ENCODE measurements at places on chromosomes 7 and 10.

DNA sequence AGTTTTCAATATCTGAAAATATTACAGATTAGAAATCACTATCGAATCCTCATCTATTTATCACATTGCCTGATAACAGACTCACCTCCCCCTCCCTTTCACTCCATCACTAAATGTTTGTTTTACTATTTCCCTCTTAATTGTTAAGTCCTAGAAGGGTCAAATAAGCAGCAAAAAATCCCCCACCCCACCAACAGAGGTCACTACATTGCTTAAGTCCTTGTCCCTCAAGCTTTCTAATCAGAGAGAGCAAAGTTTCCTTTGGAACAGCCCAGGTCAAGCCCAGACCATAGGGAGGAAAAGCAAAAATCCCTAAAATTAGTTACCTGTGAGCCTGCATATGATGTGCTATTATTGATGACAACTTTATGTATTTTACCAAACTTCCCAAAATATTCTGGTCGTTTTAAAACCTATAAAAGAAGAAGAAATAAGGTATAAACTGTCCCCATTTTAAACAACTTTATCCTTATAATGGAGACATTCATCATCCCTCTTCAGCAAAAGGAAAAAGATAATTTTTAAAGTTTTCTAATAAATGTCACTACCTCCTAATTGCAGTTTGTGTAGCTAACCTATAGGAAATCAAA lies 95.0 kb downstream of the CNOT4 start:
- DNase-seq: no peak

DNA sequence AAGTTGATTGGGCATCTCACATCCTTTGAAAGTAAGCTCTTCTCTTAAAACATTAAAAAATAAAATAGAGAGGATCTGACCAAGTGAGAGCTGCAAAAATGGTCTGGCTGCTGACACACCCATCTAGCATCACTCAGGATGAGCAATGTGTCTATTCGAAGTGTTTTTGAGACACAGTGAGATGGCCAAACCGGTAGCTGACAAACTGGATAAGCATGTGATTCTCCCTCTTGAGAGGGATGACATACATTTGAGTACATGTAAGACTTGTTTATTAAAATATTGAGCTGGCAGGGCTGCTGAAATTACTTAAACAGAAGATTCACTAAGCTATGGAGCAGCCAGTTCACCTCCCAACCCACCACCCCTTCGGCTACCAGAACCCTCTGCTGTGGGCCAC lies 333.9 kb downstream of the ADRA2A start:
- DNase-seq: no peak

GRCh38 chr7:4722308-4722707 lies 40.2 kb downstream of the FOXK1 start:
- no peak for DNase-seq

DNA sequence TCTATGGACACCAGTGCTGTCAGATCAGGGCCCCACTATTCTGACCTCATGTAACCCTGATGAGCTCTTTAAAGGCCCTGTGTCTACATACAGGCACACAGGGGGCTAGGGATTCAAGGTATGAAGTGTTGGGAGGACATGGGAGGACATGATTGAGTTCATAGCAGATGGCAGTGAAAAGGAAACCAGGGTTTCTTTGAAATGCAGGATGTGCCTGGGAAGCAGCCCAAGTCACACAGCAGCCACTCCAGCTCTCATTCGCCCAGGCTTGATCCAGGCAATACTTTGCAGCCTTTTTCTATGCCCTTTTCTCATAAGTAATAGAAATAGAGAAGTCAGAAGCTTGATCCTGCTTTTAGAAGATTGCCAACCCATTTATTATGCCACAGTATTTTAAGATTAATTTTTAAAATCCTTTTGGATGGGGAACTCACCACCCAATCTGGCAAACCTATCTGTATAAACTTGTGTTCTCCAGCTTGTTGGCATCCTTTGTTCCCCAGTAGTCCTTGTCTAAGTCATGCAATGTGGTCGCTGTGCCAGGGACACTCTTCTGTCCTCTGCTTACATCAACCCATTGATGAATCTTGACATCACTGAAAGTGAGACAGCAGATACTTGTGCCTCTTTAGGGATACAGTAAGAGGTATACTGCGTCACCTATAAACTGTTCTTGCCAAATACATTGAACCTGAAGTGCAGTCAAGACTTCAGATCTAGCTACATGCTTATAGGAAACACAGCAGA lies 95.0 kb downstream of the TAF3 start:
- no peak for DNase-seq

DNA sequence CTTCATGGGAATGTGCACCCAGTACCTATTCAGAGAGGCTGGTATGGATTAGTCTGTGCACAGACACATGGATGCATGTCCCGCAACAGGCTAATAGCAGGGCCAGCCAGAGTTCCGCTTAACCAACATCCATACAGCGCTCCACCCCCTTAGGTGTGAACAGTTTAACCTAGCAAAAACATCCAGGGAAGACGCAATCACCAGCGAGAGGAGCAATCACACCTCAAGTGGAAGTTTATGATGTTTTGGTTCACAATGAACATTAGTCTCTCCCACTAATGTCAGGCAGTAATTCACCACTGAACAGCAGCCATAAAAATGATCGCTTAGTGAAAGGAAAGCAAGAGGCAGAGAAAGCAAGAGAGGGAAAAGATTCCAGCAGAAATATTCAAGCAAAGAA lies 91.1 kb downstream of the PLXNA4 start:
- DNase-seq: no peak

GRCh38 chr10:33930079-33930478 lies 595.6 kb upstream of the NRP1 start:
- DNase-seq: no peak

DNA sequence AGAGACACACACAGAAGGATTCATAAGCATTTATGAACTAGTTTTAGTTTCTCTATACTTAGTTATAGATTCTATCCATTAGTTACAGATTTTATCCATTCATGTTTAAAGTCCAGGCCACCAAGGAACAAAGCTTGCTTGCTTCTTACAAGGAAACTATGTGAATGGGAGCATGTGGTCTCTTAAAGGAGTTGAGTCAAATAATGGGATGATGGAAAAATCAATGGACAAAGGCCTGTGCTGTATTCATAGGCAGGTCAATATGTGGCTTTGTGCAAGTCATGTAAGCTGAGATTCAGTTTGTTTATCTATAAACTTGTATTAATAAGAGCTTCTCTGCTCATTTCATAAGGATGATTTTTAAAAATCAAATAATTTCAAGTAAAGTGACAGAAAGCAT lies 172.8 kb upstream of the CDK1 start:
- no peak for DNase-seq

DNA sequence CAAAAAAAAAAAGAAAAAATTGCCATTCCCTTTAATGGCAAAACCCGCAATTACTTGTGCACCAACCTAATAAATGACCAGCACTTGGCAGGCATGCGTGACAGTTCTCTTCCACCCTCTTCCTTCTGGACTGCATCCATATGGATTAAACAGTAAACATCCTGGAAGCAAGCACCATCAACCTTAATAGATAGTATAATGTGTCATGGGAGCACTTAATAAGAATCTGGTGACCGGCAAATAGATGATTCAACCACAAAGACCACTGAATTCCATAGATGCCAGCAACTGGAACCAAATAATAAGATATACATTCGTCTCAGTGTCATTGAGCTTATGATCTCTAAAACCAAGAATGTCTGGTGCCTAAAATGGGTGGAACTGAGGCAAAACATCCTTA lies 610.2 kb downstream of the CALN1 start:
- DNase-seq: no peak

DNA sequence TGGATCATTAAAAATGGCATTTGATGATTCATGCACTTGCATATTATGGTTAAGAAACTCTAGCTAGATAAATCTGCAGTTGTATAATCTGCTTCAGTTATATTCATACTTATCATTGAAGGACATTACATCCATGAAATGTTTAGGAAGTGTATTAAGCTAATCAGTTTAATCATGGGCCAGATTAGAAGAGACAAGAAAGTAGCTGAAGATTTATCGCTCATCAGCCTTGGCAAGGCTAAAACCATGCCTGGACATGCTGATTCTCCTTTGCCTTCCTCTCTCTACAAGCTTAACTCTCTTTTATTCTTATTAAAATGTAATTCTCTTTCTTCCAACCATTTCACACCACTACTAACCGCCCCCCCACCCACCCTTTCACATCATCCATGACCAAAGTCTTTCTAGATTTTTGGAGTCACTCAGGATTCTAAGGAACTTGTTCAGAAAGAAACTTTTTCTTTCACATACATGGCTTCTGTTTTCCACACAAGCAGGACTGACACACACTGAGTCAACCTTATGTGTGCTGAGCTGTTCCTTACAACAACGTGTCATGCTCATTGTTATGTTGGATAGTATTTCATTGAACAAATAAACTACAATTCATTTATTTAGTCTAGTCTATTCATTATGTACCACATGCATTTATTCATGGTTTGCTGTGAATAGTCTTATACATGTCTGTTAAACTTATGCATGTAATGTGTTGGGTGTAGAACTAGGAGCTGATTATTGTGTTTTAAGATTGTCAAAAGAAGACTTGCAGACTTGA lies 227.3 kb upstream of the SP8 start:
- no peak for DNase-seq

DNA sequence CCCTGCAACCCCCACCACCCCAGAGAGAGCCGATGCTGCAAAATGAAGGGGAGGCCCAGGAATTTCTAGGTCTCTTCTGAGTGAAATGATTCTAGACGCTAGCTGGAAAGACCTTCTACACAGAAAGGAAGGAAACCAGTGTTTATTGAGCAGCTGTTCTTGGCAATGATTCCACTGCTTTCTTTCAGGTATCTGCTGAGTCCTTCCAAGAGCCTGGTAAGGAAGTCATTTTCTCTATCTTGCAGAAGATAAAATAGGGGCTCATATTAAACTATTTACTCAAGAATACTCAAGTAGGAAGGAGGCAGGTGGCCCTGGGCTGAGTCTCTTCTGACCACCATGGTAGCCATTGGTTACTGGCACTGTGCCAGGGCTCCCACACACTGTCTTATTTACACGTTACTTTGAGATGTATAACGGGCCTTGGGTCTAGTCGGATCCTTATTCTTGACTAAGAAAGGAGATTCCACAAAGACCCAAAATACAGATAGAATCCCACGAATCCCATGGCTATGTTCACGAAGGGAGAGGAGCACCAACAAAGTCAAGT lies 112.1 kb downstream of the GALNT11 start:
- DNase-seq: no peak

GRCh38 chr7:127581716-127582115 lies 3.7 kb downstream of the GCC1 start:
- no peak for DNase-seq

- no peak for DNase-seq
Measured at GRCh38 chr10:26682931-26683330, 14.6 kb upstream of the PDSS1 start.

DNA sequence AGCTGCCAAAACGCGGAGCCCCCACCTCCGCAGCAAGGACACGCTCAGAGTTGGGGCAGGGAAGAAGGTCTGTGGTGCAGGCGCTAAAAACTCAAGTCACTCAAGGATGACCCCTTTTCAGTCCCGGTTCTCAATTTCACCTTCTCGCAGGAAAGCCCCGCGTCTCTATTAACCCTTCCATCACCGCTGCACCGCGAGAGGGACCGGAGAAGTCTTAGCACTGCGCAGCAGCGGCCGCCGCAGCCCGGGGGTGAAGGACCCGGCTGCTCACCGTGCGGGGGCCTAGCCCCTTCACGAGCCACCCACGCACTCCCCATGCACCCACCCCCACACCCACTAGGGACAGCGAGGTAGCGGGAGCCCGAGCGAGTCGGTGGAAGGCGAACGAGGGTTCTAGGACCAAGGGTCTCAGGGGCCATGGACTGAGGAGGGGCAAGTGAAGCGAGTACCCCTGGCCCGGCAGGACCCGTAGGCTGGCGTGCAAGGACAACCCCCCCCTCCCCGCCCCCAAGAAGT lies 162.9 kb downstream of the SH3PXD2A start:
- no peak for DNase-seq

DNA sequence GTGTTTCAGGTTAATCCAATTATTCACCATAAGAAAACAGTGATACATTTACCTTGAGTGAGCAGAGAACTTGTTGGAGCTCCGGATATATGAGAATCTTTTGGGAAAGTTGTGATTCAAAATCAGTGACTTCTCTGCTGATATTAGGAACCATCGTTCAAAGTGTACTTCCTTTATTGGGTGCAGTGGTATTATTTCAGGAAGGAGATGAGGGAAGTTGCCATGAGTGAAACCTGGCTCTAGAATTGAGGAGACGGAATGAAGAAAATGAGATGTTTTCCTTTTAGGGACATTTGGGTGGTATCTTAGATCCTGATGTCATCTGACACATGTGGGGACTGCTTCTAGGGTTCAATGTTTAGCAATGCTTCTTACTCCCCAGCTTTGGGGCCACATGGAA lies 343.9 kb downstream of the ABCA13 start:
- no peak for DNase-seq

DNA sequence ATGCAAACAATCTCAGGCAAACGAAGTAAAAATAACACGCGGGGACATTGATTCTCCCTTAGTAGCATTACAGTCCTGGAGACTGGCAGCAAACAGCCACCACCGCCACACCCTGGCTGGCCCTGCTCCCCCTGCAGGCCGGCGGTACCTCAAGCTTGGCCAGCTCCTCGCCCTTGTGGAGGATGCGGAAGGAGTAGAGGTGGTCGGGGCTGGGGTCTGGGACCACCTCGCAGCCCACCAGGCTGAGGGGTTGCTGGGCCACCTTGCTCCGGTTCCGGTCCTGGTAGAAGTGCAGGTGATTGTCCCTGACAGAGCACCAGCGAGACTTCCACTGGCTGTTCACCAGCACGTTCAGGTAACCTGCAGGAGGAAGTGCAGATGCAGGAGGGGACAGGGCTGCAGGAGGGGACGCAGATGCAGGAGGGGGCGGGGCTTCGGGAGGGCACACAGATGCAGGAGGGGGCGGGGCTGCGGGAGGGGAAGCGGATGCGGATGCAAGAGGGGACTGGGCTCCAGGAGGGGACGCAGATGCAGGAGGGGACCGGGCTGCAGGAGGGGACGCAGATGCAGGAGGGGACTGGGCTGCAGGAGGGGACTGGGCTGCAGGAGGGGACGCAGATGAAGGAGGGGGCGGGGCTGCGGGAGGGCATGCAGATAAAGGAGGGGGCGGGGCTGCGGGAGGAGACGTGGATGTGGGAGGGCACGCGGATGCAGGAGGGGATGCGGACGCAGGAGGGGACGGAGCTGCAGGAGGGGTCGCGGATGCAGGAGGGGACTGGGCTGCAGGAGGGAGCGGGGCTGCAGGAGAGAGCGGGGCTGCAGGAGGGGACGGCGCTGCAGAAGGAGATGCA lies 65.7 kb downstream of the VWA2 start:
- peak; percentile 35 for DNase-seq

DNA sequence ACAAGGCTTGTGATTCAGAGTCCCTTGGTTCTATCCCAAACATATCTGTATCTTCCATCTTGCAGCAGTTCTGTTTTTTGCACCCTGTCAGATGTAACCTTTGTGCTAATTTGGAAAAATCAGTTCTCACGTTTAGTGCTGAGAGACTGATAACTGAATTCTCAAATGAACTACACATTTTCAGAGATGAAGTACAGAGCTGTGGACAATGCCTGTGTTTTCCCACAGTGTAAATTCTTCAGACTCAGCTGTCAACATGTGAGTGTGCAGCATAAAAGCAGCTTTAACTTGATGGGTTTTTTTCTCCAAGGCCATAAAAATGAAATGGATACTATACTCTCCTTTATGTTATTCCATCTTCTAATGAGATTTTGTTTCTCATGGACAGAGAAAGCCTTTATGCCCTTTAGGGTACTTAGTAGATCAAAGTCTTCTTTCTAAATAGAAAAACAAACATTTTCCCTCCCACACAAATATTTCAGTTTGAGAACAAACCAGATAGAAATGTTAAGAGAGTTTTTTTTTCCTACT lies 150.9 kb downstream of the SEMA3A start:
- no peak for DNase-seq

All from activated T-helper 1 cell treated with anti-CD3 and anti-CD28 coated beads, Interleukin-2, amount 50 U/mL, for 16 hours (primary cell).